ENCODE measurements at places on chromosomes 5 and 9.

GRCh38 chr9:123996731-123997421, 14.7 kb upstream of the LHX2 start:
- peak; percentile 51 for DNase-seq

- no peak for DNase-seq
Measured at GRCh38 chr5:74848553-74849025, 17.6 kb downstream of the FAM169A start.

DNA sequence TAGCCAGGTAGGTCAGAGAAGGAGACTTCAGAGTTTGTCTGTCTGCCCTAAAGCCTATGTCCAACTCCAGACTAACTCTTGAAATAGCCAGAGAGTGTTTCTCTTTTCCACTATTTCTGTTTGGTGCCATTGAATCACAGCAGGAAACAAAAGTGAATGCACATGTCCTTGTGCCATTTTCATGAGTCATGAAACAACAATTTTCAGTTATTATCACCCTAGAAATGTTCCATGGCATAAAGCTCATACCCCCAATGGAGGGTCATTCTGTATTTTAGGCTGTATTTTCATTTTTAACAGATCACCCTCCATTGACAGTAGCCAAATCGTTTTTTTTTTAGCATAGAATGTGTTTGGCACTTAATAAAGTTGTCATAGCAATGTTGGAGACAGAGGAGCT, 124.7 kb downstream of the PAPPA start:
- DNase-seq, result no peak

- DNase-seq, result no peak
Measured at GRCh38 chr5:85268194-85268593, 883.5 kb upstream of the EDIL3 start.

- DNase-seq, result no peak
Measured at GRCh38 chr5:133406977-133407632, 205.2 kb downstream of the FSTL4 start.

DNA sequence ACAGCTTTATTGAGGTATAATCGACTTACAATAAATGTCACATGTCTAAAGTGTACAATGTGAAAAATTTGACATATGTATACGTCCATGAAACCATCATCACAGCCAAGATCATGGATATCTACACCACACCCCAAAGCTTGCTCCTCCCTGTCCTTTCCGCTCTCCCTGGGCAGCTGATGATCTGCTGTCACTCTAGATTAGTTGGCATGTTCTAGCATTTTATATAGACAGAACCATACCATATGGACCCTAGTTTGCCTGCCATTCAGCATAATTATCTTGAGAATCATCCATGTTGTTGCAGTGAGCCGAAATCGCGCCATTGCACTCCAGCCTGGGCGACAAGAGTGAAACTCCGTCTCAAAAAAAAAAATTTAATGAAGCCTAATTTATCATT, 42.5 kb downstream of the ERGIC1 start:
- DNase-seq, result no peak

DNA sequence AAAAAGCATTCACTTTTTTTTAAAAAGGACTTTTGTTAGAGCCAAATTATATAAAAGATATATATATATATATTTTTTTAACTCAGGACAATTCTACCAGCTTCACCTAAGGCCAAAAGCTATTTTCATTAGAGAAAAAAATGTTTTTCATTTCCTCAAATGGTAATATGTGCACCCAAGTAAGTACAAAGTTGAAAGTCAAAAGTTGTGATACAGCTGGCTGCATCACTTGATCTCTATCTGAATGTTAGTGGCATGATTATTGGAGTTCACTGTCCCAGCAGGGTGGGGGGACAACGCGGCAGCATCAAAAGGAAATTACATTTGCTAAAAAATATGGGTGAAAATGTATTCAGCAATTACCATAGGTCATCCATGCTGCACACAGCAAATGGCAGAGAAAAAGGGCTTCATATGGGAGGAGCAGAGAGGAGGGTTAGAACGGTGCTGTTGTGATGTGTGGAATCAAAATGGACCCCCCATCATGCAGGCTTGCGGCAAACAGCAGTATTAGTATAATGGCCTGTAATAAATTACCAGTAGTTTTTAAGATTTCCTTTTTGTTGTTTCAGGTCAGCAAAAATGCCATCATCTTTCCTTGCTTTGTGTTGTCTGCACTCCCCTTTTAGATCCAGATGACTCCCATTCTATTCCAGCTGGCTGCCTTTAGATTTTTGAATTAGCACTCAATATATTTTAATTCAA, 253.7 kb downstream of the MAT2B start:
- DNase-seq, result no peak

DNA sequence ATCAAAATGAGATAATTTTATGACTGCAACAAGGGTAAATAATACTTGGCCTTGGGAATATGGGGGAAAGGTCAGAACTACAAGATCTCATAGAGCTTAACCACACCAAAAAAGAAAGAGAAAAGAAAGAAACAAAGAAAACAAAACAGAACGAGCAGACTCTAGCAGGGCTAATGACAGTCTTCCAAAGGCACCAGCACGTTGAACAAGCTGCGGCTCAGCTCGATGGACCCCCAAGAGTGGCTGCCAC, 689 bp downstream of the AK3 start:
- no peak for DNase-seq

DNA sequence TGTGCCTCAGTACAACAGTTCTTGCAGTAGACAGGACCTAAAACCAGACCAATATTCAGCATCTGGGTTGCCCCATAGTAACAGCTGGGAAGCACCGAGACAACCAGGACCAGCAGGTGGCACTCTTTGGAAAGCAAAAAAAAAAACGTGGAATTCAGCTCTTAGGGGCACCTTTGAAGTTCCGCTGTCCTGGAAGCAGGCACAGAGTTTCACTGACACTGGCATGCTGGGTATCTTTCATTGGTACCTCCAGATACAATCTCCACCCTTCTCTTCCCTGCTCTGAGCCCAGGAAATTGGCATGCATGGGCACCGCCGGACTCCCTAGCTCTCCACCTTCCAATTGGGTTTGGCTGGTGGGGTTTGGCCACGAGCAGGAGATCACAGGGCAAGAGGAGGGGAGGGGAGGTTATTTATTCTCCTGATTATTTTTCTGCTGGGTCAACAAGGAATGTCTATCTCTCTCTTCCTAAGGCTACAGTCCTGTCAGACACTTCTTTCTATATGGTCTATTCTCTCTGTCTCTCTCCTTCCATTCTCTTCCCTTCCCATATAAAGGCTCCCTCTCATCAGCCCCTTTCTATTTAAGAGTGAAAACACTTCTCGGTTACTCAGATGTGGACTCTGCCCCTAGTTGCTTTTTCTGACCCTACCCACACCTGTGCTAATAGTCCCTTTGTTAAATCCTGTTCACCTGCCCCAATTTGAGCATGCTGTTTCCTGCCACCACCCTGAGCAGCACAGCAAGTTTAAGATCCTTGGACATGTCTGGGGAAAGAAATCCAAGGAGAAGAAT, 1.9 kb upstream of the IDNK start:
- DNase-seq, result no peak

DNA sequence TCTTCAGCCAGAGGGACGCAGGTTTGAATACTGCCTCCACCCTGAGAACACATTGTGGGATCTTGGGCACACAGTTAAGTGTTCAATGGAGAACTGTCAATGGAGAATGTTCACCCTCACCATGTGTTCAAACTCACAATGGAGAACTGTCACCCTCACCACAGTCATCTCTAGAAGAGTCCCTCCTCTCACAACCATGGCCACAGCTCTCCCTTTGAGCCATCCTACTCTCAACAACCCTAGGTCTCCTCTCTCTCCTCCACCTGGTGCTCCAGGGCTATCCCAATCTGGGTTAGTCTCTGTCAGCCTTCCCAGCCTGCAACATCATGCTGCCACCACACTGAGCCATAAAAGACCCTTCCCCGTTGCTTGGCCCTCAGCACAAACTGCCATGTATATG, 36.3 kb upstream of the HAND1 start:
- DNase-seq, result no peak

DNA sequence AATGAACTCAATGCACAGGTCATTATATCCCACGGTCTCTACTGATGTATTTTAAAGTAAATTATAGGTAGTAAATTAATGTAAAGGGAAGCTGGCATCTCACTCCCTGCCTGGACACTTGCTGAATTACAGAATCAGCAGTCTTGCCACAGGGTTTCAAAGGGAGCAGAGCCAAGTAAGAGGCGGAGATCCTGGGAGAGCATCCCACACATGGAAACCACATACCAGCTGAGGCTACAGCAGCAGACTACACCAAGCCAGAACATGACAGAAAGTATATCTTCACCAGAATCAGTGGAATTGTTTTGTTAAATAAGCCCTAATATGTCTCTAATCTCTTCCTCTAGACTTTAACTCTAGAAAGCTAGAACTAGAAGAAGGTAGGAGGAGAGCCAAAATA, 1689.2 kb upstream of the WWC1 start:
- no peak for DNase-seq

GRCh38 chr5:100840370-100840769, 62.7 kb downstream of the ST8SIA4 start:
- peak; percentile 21 for DNase-seq

DNA sequence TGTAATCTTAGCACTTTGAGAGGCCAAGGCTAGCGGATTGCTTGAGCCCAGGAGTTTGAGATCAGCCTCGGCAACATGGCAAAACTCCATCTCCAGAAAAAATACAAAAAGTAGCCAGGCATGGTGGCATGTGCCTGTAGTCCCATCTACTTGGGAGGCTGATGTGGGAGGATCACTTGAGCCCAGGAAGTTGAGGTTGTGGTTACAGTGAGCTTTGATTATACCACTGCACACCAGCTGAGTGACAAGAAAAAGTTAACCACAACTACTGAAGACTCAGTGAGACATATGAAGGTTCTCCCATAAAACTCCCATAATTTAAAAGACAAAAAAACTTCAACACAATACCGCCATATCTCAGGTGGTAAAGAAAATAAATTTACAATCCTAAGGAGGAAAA, 98.0 kb downstream of the NR6A1 start:
- no peak for DNase-seq

- no peak for DNase-seq
Measured at GRCh38 chr5:80957031-80957761, 3.0 kb upstream of the RASGRF2 start.

DNA sequence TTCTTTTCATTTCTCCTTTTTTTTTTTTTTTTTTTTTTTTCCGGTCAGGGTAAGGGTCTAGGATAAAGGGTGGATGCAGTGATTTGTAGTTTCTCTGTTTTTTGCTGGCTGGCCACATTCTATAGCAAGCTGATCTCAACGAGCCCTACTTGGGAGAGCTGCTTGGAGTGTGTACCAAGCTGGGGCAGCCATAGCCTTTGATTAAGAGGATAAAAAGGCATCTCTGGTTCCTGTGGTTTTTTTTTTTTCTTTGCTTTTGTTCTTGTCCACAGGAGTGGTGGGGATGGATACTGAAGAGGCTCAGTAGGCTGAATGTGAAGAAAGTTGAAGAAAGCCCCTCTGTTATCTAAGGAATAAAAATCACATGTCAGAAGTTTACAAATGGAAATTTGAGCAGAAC, 955.3 kb upstream of the WWC1 start:
- DNase-seq, result no peak

GRCh38 chr9:109439378-109440116, 58.6 kb downstream of the PTPN3 start:
- no peak for DNase-seq

- DNase-seq, result no peak
Measured at GRCh38 chr5:78886341-78887230, 98.5 kb downstream of the ARSB start.

GRCh38 chr9:4020038-4020754, 279.7 kb downstream of the GLIS3 start:
- DNase-seq, result no peak

DNA sequence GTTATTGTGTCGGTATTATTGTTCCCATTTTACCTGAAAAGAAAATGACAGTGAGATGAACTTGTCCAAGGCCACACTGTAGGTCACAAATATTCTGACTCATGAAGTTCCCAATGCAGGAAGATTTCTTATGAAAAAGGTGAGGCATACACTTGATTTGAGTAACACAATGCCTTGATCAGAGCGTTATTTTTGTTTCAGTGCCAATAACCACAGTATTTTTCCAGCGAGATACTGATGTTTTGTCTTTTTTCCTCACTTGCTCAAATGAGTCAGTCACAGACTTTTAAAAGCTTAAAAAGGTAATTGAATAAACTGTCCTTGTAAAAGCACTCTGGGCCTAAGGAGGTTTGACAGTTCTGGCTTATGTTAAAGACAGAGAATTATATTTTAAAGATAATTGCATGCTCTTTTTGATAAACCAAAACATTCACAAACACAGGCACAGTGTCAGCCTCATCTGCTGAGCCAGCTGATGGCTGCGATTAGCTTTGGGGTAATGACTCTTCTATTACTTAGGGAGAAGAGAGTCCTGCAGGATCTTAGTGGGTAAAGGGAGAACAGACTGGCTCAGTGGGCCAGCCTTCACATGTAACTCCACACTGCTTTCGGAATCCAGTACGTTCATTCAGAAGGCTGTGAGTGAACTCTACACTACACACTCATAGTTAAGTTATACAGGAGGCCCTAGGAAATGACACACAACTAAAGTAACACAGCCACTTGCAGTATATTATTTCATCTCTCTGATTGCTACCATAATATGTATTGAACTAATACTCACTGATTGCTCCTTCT, 165.5 kb upstream of the CD180 start:
- DNase-seq, result no peak

DNA sequence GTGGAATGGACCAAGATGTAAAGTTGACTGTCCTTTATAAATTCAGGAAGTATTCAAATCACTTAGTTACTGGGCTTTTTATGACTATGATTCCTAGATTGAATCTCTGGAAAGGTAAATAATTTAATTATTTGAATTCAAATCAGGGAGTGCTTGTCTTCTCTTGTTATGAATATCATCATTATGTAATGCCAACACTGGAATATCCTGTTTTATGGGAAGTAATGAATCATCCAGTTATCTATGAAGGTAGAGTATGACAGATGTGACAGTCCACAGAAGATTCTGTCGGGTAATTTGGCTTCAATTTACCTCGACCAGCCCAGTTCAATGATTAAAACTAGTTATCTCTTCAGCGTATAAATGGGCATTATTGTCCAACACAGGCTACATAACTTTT, 141.0 kb upstream of the NUDT12 start:
- no peak for DNase-seq

DNA sequence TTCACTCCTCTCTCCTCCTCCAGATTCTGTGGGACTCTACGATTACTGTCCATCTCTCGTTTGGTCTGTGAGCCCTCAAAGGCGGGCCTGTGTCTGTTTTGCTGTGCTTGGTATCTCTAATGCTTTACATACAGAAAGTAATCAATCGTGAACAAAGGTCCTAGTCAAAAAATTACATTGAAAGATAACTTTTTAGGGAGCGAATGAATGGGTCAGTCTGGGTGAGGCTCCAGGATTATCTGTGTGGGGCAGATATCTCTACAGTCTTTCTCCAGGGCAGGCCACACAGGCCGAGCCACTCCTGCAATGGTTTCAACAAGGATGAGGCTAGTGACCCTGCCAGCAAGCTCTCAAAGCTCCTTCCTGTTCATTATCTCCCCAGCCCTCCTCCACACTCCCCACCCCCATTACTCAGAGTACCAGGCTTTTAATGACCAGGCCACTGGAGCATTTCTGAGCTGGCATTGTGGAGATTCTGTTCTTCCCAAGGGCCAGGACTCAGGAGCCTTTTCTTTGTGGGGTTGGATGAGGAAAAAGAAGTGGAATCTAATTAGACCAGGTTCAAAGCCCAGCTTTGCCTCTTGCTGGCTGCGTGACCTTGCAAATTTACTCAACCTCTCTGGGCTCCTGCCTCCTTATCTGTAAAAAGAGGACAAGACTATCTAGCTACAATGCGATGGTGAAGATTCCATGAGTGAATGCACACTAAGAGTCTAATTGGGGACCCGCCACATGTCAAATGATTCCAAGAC, 10.2 kb downstream of the CORO2A start:
- no peak for DNase-seq

GRCh38 chr9:69474821-69475220, 149.8 kb downstream of the ENTREP1 start:
- no peak for DNase-seq
